ENCODE measurements at places on chromosomes 1 and 21. TPM values are rescaled to one million over a fixed set of nuclear protein-coding genes. Genes with fewer than 3 reads are reported as not detected.

The ANGPTL3 gene
- not detected for total RNA-seq

The CELF3 gene
- 0.37 TPM for total RNA-seq

The FAM43B gene
- 1.1 TPM for total RNA-seq

The IARS2 gene
- 71.1 TPM for total RNA-seq

The ESRRG gene
- total RNA-seq, result 14.0 TPM

The OR6P1 gene
- total RNA-seq, result not detected

The TRIM17 gene
- total RNA-seq, result 1.9 TPM

The APOBEC4 gene
- total RNA-seq, result not detected

The TFF2 gene
- not detected for total RNA-seq

The LCE3E gene
- total RNA-seq, result not detected

The ASPM gene
- 48.5 TPM for total RNA-seq

The OR2G6 gene
- total RNA-seq, result not detected

The EXO1 gene
- total RNA-seq, result 7.9 TPM

The TTC34 gene
- 0.32 TPM for total RNA-seq

The GUCA2A gene
- not detected for total RNA-seq

The PCP4 gene
- total RNA-seq, result 14.2 TPM

The TRAF3IP3 gene
- total RNA-seq, result 1.4 TPM

The DNM3 gene
- 11.7 TPM for total RNA-seq

The ATPAF1 gene
- 33.3 TPM for total RNA-seq

The MFAP2 gene
- total RNA-seq, result 33.3 TPM

The SETDB1 gene
- 47.6 TPM for total RNA-seq

The OR6K3 gene
- not detected for total RNA-seq

The HAO2 gene
- 0.16 TPM for total RNA-seq

The PLEKHA6 gene
- total RNA-seq, result 15.1 TPM

The AK4 gene
- total RNA-seq, result 12.5 TPM

The PTGS2 gene
- 14.0 TPM for total RNA-seq

The FNDC5 gene
- 50.5 TPM for total RNA-seq

The MOV10 gene
- 27.5 TPM for total RNA-seq

The SLC30A2 gene
- total RNA-seq, result 1.7 TPM

The PIK3C2B gene
- 33.6 TPM for total RNA-seq

The NHLH1 gene
- total RNA-seq, result not detected
